NCI-H2107 (cell line): ENCODE measurements at places on chromosomes 7 and 10.

GRCh38 chr10:8079126-8079525 is 24.6 kb downstream of the GATA3 start:
- no peak for DNase-seq

- DNase-seq, result no peak
These were observed 266.6 kb upstream of the GNAI1 start for GRCh38 chr7:79868010-79868409.

GRCh38 chr7:51019191-51019844 is 236.6 kb upstream of the GRB10 start:
- no peak for DNase-seq

DNA sequence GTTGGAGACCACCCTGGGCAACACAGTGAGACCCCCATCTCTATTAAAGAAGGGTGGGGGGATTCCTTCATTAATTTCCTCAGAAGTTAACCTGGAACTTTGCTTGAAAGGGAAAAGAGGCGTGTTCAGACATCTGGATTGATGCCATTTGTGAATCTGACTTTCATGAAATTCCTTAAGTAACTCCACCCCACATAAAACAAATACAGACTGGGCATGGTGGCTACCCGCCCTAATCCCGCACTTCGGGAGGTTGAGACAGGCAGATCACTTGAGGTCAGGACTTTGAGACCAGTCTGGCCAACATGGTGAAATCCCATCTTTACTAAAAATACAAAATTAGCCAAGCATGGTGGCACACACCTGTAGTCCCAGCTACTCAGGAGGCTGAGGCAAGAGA is 75.0 kb downstream of the EEPD1 start:
- DNase-seq, result no peak

DNA sequence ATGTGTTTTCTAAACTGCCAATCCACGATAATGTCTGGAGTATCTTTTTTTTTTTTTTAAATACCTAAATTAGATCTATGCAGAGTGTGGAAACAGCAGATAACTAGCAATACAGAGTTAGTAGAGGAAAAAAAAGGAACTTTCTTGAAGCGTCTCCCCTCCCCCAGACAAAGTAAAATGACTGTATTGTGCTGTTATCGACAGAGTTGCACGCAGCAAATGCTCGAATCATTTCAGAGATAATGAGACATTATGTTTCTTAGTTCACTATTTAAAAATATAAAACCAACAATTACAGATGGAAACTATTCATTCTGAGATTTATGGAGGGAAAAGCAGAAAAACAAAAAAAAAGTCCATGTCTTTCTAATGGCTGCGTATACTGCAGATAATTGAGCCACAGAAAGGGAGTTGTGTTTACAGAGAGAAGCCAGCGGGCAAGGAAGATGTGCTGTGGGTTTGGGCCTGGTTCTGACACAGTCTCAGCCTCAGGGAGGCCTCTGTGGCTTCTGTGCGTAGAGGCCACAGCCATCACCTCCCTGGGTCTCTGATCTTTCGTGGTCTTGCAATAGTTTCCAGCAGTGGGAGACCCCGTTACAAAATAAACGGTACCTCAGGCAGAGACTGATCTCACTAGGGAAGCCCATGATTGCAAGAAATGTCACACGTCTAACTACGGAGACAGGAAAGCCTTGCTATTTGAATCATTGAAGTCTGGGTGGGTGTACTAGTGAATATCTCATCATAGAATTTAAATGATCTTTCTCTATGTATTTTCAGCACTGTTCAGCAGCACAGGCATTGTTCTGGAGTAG is 19.1 kb upstream of the KLF6 start:
- no peak for DNase-seq
